ENCODE measurements at places on chromosomes 2 and 18.

DNA sequence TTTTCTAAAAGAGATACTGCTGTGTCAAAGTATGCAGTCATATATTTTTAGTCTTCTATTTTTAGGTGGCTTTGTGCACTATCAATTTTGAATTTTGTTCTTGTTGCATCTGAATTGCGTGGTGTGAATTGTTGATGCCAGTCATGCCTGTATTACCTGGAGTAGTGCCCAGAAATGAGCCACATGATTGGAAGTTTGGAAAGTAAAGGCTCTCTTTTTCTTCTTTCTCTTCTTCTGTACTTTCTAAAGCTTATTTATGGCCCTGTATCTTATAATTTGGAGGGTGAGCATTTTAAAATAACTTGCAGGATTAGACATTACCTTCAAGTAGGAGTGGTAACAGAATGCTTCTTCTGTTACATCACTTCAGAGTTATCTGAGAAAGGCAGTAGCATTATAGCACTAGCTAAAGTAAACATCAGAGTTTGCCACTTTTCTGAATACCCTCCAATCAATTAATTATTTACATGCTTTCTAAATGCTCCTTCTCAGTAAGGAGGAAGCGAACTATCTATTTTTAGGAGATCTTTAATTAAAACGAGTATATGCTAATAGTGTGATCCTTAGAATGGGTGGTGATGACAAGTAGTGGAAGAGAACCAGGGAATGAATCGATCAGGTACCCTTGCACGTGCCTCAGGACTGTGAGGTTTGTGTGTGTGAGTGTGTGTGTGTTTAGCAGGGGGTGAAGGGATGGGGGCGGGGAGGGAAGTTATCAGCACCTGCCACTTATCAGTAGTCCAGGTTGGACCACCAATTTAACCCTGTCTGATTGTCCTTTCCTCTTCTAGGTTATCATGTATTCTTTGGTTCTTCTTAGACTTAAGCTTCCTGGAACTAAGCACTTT lies 112.5 kb downstream of the MAP3K20 start:
- DNase-seq: no peak

GRCh38 chr2:167953776-167954175 lies 293.6 kb downstream of the STK39 start:
- DNase-seq: no peak

DNA sequence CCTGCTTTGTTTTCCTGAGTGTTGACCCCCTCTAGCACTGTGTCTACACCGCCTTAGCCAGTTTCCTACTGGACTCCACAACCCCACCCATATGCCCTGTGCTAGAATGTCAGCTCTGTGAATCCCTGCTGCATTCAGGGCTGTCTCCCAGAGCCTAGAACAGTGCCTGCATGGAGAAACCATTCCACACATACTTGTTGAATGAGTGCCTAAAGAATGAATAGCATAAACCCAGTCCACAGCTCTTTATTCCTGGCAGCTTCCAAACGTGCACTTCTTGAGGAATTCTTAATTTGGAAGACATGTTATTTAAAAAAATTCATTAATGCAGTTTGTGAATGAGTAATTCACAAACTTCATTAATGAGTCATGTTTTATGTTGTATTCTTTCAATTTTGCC lies 6.5 kb upstream of the NAPG start:
- DNase-seq: no peak

DNA sequence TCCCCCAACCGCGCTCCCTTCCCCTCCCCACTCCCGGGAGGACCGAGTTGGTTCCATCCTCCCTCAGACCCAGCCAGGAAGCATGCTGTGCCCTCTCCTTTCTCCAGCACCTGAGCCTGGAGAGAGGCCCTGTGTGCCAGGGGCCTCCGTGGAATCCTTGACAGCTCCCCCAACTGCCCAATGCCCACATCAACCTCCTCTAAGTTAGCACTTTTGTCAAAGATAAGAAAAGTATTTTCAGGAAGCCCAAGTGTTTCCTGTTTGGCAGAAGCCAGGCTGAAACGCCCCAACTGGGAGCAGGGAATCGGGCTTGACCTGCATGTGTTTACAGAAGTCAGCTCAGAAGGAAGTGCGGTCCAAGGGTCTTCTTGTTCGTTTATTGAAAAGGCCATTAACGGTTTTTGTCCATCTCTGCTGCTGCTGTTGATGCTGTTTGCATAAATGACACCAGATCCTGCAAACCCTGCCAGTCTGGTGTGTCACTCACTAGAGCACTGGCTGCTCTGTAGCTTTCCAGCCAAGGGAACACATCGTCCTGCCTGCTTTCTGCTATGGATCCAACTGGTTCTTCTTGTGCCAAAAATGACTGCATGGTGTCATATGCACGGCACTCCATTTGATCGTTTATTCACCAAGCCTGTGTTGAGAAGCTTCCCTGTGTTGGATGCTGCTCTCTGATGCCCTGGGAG lies 35.4 kb upstream of the COL6A3 start:
- no peak for DNase-seq

GRCh38 chr2:46557788-46558187 lies 78.4 kb downstream of the TMEM247 start:
- no peak for DNase-seq

Measured in CD4-positive, alpha-beta T cell treated with Interleukin-21 for 1 hour (primary cell).